ENCODE measurements at places on chromosomes 11 and 22.

DNA sequence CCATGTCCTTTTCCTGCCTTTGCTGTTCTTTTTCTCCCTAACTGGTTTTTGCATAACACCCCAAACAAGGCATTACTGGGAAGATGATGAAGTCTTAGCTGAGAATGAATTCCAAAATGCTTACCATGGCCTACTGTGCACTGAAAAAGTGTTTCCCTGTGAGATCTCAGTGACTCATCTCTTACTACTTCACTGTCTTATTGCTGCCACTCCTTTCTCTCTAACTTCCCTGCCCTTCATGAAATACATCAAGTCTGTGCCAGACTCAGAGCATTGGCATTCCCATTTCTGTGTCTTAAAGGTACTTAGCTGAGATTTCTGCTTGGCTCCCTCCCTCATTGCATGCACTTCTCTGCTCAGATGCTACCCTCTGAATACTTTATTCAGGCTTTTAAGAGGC lies 49.1 kb upstream of the MUC15 start:
- no peak for DNase-seq

GRCh38 chr11:7982582-7983119 lies 4.5 kb upstream of the EIF3F start:
- no peak for DNase-seq

DNA sequence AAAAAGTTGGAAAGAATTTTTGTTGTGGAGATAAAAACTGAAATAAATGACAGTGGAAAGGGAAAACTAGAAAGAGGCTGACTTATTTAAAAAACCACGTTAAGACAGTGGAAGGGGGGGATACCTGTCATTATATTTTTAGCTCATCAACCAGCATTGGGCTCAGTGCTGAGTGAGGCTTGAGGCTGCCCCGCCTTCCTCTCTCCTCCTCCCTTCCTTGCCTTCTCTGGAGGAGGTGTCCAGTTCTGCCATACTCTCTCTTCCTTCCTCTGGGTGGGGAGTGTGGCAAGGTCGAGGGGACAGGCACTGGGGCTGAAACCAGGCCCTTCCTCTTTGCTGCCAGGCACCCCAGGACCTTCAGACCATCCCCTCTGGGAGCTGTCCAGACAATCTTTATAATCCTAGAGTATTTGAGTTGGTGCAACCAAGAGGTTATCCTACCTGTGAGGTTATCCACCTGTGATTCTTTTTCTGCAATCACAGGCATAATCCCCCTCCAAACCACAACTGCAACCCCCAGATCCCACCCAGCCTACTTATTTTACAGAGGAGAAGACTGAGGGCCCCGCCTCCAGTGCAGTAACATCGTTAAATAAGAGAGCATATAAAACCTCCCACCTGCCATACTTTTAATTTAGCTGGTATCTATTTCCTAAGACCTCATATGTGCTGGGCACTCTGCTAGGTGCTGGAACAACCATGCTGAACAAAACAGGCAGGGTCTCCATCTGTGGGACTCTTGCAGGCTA lies 578.5 kb downstream of the BUD13 start:
- no peak for DNase-seq

DNA sequence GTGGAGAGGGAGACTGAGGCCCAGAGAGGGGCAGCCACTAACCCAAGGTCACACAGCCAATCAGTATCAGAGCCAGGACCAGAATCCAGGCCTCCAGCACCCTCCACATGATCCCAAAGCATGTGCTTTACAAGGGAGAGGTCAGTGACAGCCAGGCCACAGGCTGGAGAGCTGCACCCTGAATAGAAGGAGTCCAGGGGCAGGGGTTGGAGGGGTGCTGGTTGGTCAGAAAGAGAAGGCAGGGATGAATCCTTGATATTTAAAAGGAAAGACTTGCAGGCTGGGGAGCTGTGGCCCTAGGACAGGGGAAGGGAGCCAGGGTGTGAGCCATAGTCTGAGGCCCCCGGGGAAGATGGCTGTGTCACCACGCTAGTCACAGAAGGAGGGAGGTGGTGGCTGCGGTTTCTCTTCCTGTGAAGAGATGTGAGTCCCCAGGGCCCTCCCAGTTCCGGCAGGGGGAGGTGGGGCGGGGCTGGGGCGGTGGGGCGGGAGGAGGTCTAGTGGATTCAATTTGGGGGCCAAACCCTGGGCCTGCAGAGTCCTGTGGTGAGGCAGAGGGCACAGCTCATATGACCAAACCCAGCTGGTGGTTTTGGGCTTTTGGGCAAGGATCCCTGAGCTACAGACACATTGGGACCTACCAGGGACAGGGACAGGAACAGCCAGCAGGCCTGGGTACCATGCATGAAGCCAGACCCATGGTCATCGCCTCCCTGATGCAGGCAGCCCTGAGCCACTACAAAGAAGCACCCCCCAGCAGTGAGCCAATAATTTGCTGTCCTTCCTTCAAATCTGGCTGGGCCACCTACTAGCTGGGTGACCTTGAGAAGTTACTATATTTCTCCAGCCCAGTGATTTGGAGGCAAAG lies 14.0 kb downstream of the RAC2 start:
- peak; percentile 78 for DNase-seq

DNA sequence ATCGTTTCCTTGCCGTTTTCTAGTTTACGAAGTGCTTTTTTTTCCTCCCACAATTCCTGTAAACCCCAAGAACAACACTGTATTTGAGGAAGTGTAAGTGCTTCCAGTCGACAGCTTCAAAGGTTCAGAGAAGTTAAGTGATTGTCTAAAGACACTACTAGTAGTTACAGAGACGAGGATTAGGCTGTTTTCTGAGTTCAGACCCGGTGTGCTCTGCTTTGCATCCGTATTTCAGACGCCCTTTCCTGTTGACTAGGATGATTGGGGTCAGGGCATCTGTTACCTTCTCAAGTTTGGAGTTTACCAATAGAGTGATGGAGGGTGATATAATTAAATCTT lies 430 bp downstream of the CLP1 start:
- DNase-seq, result no peak

DNA sequence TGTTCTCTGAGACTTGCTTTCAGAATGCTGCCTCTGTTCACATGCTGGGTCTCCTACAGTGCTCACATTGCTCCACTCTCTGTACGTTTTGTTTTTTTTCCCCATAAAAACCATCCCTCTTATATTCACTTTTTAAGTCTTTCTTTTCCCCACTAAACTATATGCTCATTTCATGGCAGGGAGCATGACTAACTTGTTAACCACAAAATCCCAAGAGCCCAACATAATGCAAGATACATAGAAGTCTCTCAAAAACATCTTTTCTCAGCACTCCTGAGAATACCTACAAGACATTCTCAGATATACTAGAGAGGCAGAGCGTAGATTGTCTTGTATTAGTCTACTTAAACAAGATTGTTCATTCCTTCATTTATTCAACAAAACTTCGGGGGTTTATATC lies 73.3 kb downstream of the FAM76B start:
- no peak for DNase-seq

DNA sequence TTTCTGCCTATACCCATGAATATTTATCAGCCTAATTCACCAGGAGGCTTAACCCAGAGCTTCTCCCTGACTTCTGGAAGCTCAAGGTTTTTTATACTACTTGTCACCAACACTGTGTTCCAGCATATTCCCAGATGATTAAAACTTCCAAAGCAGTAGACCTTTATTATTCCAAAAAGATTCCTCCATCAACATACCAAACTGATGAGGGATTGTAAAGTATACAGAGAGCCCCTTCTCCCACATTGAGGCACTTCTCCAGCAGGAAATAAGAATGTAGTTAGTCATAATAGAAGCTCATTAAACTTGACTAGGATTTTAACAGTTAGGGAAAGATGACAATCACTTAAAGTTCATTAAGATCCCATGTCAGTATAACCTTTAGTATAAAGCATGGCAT lies 51.4 kb upstream of the CEP126 start:
- DNase-seq, result no peak

DNA sequence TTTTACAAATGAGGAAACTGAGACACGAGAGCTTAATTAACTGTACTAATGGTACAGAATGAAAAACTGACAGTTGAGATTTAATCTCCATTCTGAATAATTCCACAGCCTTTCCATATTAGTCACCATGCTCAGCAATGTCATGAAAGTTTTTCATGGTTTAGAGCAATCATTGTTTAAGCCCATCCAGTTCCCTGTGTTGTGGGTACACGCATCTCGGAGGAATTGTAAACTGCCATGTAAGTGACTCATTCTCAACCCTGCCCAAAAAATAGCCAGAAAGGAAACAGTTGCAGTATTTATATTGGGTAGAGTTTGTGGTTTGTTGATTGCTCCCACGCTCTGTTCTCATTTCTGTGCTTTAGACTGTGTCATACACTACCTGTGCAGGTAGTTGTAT lies 1790.8 kb downstream of the LRRC4C start:
- no peak for DNase-seq

- no peak for DNase-seq
These were observed 632.9 kb upstream of the CADM1 start for GRCh38 chr11:116136987-116137674.

DNA sequence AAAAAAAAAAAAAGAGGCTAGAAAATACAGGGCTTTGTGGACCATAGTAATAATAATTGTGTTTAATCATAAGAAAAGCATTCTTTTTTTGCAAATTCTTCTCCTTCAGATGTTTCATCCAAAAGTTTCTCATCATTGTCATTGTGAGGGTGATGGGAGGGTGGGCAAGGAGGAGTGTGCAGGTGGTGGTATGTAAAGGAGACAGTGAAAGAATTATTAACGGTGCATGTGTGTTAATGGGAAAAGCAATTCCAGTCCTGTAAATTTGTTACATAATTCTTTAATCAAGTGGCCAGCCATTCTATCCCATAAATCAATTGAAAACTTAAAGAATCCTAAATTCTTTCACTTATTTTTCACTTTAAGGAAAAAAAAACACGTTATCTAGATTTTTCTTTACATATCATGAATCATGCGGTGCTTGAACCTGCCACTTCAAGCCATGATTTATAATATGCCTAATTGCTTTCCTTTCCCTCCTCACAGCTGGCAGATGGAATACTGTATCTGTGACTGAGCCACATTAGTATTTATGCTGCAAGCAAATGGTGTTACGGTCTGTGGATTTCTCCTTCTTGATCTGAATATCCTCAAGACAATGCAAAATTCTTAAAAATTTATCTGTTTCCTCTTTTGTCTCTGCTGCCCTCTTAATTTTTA lies 318.5 kb downstream of the JRKL start:
- DNase-seq, result no peak

- no peak for DNase-seq
These were observed 22.5 kb upstream of the ALG8 start for GRCh38 chr11:78161962-78162371.

GRCh38 chr11:99693941-99694492 lies 673.3 kb downstream of the CNTN5 start:
- no peak for DNase-seq

DNA sequence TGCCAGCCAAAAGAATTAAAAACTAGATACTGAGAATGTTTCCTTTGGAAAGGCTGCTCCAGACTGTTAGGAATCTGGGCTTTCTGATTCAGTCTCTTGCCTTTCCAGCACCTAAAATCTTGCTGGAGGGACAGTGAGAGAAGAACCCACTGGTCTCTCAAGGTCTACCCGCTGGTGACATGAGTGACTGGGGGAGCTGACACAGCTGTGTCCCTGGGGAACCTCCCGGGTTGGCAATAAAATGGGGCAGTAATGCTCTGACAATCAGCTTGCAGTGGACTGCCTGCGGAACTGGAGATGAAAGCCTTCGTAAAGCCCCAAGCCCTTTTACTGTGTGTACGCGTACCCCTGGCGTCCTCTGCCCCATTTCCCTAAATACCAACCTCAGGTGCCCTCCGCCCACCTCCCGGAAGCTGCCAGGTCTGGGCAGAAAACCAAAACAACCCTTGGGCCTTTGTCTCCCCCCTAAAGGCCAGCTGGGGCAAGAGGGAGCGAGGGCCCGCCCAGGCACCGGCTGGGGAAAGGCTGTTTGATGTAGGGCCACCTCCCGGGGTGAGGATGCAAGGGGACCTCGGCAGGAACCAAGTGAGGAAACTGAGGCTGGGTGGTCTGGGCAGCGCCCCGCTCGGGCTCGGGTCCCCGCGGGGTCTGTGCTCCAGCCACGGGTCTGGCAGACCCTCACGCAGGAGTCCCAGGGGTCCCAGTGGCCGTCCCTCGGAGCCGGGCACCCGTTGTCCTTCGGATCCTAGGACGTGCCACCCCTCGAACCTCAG lies 741 bp downstream of the CARS1 start:
- DNase-seq, result no peak

DNA sequence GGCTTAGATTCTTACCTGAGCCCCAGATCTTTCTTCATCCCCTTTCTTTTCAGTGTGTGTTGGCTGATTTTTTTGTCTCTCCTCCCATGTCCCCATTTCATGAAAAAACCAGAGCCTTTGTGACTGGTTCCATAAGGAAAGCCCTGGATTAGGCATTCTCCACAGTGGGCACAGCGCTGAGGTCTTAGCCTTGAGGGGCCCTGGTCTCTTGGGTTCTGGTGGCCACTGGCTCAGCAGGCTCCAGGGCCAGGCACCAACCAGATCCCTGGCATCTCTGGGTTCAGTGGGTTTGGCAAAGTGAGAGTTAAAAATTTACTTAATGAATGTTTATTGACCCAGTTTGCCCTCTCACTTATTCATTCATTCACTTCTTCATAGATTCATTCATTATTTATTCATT lies 49.5 kb upstream of the ACCSL start:
- no peak for DNase-seq

DNA sequence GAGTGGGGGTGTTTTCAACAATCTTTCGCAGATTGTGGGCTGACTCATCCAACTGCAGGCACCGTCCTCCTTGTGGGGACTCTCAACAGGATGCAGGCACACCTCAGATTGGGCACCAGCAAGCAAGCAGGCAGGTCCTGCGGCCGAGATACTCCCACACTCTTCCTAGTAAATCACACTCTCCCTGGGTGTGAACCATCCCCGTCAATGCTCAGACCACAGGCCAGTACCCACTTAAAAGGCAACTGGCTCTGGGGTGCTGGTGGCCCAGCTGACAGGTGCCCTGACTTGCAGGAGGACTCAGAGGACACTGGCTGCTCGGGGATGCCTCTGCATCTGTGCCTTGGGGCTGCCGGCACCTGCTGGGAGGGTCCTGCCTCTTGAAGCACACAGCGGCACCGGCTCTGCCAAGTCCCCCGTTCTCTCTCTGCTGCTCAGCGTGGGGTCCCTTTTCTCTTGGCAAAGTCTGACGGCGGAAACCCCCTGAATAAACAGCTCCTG lies 282.5 kb downstream of the CTTN start:
- DNase-seq, result no peak

DNA sequence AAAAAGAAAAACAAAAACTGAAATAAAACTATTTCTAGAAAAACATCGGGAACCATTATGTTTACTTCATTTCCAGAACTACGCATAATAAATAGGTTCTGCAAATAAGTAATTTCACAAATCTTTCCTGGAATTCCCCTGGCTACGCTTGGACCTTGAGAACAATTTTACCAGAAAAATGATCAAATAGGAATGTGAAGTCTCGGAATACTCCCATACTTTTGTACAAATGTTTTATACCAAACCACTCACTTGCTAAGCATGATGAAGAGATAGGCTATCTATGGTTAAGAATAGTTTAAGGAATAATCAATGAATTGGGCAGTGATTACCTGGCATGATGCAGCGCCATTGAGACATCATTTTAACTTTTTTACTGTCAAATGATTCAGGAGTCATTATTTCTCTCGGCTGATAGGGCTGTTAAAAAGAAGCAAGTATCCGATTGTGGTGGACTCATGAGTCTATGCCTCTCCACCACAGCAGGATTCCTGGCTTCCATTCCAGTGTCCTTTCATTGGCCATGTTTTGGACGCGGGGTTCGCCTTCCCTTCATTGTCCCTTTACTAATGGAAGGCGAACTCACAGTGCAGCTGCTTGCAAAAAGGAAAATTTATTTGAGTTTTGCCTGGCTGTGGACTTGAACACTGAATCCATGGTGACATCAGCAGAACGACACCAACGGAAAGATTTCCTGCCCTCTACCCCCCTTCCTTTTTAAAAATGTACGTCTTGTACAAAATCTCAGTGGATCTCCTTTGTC lies 39.9 kb upstream of the BLID start:
- no peak for DNase-seq

GRCh38 chr11:83156996-83157593 lies at the start of gene PCF11:
Gene PCF11 (plus strand): TSS chr11:83157131. CDS start chr11:83157440, 309 bp downstream.
- peak; percentile 94 for DNase-seq
